AG09319 (cell line): ENCODE measurements at places on chromosomes 5 and 9.

DNA sequence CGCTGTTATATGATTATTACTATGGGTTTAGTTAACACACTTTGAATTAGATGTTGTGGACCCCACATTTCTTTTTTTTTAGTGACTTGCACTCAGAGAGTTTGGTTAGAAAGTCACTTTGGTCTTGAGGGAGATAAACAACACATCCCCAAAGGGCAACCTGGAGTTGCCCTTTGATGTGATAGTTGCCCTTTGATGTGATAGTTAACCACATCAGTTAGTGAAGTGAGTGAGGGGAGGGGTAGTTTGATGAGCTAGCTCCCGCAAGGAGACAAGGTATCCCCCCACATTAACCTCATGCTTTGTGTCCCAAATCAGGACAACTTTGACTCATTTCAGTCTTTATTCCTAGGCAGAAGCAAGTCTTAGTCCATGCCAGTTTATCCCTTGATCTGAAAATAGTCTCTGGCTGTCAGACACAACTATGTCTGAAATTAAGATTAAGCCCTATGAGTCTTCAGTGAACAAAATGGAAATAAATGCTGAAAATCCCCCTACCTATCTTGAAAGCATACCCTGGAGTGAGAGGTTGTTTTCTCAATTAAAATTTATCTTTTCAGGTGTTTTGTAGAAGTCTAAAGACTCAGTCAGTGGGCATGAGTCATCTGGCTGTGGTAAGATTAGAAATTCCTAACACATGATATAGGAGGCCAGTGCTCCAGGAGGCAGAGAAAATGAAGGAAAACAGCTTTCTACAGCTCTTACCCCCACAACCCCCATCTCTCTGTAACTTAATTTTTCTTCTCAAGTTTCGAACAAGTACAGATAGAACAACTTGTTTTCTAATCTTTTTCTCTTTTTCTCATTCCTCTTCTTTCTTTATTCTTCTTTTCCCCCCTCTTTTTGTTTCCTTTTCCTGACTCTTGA, 208.9 kb upstream of the DMRTA1 start:
- DNase-seq: peak; percentile 23

DNA sequence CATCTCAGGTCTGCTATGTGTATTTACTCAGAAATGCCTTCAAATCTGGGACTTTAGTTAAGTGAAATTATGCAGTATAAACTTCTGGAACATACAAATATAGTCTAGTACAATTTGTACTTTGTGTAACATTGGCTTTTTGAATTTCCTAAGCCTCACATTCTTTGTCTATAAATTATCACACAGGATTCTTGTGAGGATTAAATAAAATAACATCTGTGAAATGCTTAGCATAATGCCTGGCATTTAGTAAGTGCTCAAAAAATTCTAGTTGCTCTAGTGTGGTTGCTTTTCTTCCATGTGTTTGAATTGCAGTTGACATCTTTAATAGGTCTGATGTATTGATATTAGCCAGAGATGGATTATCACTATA, 2.6 kb downstream of the HMMR start:
- no peak for DNase-seq

DNA sequence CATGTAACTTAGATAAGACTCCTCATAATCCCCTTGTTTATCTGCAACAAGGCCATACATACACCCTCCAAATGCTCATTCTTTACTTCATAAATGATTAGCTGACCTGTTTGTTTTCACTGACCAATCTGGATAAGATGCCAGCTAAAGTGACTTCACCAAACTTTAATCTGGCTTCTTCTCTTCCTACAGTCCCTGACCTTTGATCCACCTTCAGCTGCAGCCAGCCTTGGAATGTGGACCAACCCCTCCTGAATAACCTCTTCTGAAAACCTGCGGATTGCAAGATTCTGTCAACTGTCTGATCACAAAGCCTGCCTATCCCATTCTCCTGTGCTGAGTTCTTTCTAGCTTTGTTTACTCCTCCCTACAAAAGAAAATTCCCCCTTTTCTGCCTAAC, 476.8 kb downstream of the LRRC70 start:
- DNase-seq: no peak

GRCh38 chr5:2269656-2270055, 386.9 kb upstream of the IRX4 start:
- DNase-seq: no peak

DNA sequence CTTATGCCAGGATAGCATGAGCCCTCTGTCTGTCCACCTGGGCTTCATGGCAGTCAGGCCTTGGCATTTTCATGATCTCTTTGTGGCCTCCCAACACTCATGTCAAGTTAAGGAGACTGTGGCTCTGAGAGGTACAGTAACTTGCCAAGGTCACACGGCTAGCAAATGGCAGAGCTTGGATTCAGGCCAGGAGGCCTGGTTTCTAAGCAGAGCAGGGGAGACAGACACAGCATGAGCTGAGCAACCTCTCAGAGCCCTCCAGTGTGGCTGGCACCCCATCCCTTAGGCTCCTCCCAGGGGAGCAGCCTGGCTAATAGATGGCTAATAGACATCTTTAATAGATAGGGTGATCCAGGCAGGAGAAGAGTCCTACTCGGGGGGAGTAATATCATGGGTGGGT, 4.1 kb downstream of the SYNPO start:
- DNase-seq: no peak

- DNase-seq: no peak
These were observed 971 bp downstream of the PHYKPL start for GRCh38 chr5:178231539-178232123.

DNA sequence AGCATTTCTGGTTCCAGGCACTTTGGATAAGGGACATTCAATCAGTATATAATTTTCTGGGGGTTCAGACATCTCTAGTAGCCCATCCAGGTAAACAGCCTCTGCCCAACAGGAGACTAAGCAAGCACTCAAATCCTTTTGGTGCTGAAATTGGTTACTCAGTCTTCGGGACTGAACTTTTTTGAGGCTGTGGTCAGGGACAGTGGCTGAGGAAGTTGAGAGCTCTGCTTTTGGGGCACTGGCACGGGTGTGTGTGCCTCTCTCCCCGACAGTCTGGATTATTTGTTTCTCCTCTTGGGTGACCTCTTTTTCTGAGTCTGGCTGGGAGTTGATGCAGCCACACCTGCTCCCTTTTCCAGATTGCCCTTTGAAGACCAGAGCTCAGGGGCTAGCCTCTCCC, 47.6 kb downstream of the ACER2 start:
- no peak for DNase-seq

DNA sequence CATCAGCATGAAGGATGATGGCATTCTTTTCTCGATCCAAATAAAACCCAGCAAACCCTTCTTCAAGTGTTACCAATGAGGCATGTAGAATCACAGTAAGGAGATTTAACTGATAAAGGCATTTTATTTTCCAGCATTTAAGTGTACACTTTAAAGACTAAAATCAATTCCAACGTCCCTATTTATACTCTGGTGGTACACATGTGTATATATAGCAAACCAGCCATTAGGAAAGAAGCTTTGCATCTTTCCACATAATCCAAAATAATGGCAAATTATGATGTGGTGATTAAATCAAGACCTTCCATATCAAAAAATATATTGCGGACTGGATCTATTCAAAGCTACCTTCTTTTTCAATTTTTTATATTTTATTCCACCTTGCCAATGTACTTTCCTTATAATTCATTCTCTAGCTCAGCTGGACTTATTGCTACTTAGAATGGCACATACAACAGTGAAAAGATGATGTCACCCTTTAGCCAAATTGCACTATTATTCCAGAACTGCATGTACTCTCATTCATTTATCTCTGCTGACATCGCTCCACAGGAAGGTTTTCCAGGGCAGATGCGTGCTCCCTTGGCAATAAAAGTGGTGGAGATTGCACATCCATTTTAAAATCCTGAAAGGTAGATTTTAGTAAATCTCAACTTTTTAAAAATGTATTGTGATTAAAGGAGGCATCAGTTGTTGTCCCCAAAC, 63.3 kb upstream of the SLC30A5 start:
- DNase-seq: no peak

DNA sequence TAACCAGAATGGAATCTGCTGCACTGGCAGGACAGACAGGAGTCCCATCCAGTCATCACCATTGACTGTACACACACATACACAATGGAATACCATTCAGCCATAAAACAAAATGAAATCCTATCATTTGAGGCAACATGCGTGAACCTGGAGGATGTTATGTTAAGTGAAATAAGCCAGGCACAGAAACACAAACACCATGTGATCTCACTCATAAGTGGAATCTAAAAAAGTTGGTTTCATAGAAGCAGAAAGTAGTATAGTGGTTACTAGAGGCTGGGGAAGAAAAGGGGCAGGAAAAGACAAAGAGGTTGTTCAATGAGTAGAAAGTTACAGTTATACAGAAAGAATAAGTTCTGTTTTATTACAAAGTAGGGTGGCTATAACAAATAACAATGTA, 884.0 kb upstream of the ACO1 start:
- DNase-seq: no peak

GRCh38 chr9:129359916-129360536, 182.0 kb upstream of the IER5L start:
- no peak for DNase-seq

DNA sequence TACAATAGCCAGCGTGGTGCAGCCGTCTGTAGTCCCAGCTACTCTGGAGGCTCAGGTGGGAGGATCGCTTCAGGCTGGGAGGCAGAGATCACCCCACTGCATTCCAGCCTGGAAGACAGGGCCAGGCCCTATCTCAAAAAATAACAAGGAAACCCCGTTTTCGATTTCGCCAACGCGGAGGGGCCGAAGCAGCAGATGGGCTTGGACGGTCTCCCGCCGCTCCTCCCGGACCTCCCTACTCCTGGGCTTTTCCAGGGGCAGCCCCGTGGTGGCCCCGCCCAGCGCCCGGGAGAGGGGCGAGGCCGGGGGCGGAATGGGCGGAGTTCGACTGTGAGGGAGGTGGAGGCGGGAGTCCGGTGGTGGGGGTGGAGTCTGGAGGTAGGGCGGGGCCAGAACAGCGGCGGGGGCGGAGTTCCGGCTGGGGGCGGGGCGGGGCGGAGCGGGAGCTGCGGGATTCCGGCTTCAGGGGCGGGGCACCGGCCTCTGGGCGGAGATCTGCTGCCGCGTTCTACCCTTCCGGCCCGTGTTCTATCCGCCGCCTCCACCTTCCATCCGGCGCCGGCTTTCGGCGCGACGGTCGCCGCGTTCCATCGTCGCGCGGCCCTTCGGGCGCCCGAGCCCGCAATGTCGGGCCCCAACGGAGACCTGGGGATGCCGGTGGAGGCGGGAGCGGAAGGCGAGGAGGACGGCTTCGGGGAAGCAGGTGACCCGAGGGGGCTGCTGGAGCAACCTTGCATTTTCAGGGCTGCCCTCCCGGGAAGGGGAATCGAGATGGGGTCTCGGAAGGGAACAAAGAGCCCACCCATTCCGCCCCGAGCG, at the start of gene BBLN:
Gene BBLN (plus strand): TSS at position 482 of the 819 bp plus-strand sequence. CDS start 143 bp downstream, at position 625.
- DNase-seq: peak; percentile 81

- no peak for DNase-seq
These were observed 36.8 kb downstream of the SHISAL2B start for GRCh38 chr5:64727150-64727549.

DNA sequence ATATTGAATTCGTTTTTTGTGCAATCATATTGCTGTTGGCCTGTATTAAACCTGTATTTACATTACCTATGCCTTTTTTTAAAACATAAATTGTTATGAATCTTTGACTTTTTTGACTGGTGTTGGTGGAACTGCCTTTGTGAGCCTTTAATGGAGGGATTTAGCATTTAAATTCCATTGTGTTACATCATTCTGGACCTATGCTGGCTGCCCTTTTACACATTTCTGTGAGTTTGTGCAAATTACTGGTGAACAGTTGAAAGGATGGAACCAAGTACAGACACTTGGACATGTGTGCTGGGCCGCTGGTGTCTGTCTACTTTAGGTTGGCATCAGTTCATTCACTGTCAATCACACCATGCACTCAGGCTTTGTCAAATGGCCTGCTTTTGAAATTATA, 3.4 kb downstream of the SNX18 start:
- no peak for DNase-seq

DNA sequence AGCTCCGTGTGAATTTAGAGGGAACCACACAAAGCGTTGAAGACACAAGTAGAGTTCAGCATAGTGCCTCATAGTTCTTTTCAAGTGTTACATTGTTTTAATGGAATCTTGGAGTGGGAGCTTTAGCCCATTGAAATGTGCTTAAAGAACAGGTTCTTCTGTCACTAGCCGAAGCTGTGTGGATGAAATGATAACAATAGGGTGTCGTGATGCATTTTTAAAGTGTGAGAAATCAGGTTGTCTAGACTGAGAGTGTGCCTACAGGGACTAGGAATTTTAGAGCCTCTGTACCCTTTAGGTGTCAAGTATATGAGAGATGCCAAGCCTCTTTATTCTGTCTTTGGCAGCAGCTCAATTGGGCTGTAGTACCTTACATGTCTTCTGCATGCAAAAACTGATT, 83.0 kb downstream of the NDUFS4 start:
- no peak for DNase-seq

- no peak for DNase-seq
These were observed 301.6 kb downstream of the EBF1 start for GRCh38 chr5:158798140-158798539.
